ENCODE measurements at places on chromosomes 7 and 10. TPM values are rescaled to one million over a fixed set of nuclear protein-coding genes. Genes with fewer than 3 reads are reported as not detected.

Gene AKAP9
- 125 TPM for total RNA-seq

Gene PALD1
- total RNA-seq: 6.8 TPM

Gene OPALIN
- not detected for total RNA-seq

Gene MEOX2
- total RNA-seq: 0.51 TPM

GRCh38 chr10:67043041-67043440 is 117.2 kb downstream of the LRRTM3 start:
- no peak for DNase-seq

GRCh38 chr7:91778416-91778815 is 102.1 kb downstream of the MTERF1 start:
- DNase-seq: no peak

- no peak for DNase-seq
Observed at GRCh38 chr7:127287133-127287532, 34.4 kb upstream of the GRM8 start.

- peak; percentile 19 for DNase-seq
Observed at GRCh38 chr7:113100121-113100603, 13.5 kb upstream of the GPR85 start.

DNA sequence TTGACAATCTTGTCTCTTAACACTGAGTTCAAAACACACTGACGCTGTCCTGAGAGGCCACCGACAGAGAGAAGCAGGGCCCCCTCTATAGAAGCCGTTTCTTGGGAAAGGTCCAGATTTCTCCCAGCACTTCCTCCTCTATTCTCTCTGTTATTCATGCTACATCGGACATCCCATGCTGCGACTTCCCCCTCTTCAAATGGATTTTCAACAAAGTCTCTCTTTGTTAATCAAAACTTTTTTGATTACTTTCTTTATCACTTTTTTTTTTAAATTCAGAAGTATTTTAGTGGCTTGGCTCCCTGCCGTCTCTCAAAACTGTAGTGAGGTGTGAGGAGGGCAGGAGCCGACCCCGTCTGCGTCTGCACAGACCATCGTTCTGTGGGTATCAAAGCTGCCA is 298.9 kb upstream of the PITRM1 start:
- no peak for DNase-seq

DNA sequence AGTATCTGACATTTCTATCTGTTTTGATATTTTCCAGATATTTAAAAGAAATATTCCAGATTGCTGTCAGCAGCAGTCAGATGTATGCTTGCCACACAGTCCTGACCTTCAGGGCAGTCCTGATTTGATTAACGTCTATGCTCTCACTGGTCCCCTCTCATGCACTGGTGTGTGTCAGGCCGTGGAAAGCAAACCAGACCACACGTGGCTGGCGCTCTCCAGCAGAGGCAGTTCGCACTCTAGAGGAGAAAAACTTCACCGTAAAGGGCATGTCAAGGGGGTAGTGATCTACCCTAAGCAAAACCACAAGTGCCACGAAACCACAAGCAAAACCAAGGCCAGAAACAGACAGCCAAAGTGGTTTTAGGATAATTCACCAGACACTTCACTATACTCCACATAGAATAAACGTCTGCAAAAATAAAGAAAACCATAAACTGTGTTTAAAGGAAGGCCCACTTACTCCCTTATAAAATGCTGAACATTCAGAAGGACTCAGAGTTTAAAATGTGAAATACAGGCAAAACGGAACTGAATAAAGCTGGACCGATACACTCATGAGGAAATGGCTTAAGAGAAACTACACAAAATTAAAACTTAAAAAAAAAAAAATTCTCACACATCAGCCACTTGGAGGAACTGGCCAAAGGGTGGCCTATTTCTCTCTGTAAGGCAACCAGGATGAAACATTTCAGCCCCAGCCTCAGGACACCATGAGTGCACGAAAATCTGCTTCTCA is 26.4 kb downstream of the PARP12 start:
- DNase-seq: no peak

DNA sequence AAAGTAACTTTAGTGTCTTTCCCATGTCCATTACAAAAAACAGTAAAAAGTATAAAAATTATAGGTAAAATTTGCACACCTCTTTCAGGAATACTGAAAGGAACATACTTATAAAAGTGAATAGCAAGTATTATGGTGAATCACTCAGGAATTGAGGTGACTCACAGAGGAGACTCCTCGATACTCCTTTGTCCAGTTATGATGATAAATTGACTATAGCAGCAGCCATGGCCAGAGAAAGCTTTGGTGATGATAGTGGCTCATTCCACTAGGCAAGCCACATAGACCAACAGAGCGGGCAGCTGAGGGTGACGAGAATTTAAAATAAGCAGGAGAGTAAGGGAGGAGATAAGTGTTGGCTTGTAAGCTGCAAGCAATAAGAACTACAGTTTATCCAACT is 1231.1 kb upstream of the CELF2 start:
- no peak for DNase-seq

GRCh38 chr10:113991091-113991860 is 52.4 kb upstream of the ADRB1 start:
- DNase-seq: no peak

DNA sequence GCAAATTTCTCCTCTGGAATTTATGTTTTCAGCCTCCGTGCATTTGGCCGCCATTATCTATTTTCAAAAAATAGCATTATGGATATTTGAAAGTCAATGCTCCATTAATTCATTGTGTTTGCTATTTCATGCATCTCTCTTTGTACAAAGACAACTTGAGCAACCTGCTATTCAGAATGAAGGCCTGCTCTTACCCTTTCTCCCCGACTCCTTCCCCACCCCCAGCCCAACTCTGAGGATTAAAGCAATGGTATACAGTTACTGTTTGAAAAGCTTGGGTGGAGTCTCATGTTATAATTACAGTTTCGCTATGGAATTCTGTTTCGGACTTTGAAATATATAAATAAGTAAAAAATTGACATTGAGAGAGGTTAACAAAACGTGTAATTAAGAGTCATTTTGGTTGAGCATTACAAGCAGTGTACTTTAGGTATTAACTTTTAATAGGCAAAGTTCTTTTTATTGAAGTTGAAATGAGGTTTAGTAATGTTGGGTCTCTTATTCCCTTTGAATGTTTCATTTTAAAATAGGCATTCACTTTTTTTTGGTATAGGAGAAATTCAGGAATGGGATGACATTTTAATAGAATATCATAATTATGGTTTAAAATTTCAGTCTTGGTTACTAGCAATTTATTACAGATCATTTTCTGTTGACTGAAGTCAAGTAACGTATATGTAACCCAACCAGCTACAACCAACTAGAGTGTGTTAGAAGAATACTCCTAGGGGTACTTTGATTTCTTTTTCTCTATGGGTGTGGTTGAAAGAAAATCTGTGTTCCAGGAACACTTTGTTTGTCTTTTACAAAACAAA is 93.1 kb downstream of the ARID5B start:
- no peak for DNase-seq

DNA sequence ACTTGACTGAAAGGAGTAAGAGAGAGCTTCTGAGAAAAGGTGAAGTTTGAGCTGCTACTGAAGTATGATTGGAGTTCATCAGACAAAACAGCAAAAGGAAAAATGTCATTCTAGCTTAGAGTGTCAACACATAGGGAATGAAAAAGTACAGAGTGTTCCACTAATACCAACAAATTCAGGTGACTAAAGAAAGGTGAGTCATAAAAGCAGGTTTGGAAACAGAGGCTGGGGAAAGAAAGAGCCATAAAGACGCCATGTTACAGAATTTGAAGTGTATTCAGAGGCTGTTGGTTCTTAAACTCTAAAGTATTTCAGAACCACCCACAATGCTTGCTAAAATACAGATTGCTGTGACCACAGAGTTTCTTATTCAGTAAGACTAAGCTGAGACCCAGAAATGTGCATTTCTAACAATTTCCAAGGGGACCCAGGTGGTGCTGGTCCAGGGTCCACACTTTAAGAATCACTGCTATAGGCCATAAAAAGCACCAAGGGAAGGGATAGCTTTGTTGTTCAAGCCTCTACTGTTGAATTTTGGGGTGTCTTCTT is 143.1 kb downstream of the ELAPOR2 start:
- DNase-seq: no peak
